NB4 (cell line): ENCODE measurements at places on chromosomes 12 and 14.

- DNase-seq: no peak
Observed at GRCh38 chr14:76446921-76447320, 71.0 kb downstream of the ESRRB start.

GRCh38 chr12:3313066-3313465 lies 177.9 kb upstream of the PRMT8 start:
- DNase-seq: no peak

DNA sequence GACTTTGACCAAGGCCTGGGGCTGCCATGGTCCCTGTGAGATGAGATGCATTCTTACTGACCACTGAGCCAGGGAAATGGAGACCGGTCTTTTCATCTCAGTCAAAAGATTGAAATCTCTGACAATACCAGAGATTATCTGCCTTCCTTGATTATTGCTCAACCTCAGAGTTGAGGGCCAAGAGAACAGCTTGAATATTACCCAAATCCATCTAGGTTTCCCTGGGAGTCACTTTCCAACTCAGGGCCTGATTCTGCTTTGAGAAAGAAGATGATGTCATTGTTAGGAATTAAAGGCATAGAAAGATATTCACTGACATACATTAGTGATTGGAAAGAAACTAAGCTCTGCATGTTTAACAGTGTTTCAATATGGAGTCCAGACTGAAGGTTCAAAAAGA lies 515.9 kb upstream of the TBX3 start:
- no peak for DNase-seq

GRCh38 chr14:104196461-104197140 lies 58.2 kb downstream of the KIF26A start:
- peak; percentile 9 for DNase-seq

- no peak for DNase-seq
Observed at GRCh38 chr12:124837958-124838803, 25.5 kb downstream of the SCARB1 start.

DNA sequence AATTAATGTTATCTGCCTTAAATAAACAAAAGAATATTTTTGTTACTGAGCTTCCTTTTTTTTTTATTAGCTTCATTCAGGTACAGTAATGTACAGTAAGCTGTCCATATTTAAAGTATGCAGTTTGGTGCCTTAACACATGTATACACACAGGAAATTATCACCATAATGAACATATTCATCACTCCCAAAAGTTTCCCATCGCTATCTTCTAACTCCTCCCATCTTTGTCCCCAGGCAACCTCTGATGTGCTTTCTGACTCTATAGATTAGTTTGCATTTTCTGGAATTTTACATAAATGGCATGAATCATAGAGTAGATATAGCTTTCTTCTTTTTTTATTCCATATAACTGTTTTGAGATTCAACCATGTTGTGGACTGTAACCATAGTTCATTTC lies 193.0 kb downstream of the TRHDE start:
- no peak for DNase-seq

DNA sequence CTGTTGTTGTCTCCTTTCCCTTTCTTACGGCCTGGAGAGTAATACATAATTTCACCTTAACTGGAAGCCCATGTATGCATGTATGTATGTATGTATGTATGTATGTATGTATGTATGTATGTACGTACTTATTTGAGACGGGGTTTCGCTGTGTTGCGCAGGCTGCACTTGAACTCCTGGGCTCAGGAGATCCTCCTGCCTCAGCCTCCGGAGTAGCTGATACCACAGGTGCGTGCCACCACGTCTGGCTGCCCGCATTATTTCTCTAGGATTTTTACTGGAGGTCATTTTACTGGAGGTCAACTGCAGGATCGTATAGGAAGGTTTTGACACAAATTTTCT lies 644 bp upstream of the OS9 start:
- no peak for DNase-seq

DNA sequence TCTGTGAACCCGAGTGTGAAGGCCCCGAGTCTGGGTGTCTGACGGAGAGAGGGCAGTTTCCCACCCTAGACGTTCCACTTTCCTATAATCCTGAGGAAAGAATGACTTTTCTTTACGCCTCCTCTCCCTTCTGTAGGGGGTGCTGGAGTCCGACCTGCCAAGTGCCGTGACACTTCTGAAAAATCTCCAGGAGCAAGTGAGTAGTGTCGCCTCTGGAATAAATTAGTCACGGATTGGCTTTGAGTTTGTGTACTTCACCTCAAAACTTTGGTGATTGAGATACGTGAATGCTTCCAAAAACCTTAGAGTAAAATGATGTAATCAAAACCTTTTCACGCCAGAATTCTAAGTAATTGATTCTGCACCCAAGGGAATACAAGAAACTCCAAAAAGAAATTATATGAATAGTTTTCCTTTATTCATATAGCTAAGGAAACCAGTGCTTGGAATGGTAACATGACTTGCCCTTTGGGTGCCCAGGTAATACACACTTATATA lies 452 bp downstream of the NGDN start:
- no peak for DNase-seq
